ENCODE measurements at places on chromosomes 7 and 10.

DNA sequence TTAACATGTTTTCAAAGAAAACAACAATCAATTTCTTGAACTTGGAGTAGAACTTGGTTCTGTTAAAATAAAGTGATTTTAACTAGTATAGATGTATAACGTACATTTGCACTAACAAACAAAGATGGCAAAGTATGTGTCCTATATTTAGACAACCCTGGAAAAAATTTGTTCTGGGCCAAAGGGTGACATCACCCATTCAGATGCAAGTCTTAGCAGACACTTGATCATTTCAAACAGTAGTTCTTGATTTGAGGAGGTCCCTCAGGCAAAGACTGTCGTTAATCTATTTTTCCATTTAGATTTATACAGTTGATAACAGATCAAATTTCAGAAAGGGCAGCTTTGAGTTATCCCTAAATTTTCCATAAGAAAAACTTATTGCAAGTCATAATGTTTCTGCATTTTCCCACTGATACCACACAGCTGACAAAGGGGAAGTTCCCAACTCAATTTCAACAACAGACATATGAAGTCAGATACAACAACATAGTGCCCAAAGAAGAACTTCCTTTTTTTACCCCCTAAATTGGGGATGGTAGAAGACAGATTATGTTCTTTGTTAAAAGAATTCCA lies 5.2 kb downstream of the NMT2 start:
- no peak for DNase-seq

DNA sequence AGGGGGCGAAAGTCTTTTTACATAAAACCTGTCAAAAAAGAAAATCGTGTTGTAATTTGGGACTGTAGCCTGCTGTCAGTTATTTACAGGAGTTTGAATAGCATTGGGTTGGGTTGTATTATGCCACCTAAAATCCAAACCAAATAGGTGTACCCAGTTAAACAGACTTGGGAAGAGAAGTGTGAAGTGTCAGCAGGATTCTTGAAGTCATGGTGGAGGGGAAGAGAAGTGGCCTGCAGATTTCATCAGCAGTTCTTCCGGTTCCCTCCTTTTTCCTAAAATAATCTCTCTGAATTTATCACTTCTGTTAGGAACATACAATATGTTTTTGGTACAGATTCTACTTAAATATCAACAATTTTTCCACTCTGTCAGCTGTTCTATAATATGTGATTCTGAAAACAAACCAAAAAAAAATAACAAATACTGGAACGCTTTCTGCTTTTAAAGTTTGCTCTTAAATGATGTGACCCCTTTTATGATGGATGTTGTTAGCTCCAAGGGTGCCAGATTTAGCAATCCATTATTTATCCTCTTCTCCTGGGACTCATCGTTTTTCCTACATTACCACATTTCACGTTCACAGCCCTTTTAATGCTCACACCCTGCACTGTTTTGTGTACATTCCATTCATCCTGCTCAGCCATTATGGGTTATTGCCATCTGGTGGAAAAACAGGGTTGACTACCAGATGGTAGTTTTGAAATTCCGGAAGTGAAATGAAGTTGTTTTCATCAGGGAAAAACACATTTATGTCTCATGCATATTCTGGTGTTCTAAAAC lies 18.7 kb upstream of the ARHGAP12 start:
- DNase-seq = no peak

DNA sequence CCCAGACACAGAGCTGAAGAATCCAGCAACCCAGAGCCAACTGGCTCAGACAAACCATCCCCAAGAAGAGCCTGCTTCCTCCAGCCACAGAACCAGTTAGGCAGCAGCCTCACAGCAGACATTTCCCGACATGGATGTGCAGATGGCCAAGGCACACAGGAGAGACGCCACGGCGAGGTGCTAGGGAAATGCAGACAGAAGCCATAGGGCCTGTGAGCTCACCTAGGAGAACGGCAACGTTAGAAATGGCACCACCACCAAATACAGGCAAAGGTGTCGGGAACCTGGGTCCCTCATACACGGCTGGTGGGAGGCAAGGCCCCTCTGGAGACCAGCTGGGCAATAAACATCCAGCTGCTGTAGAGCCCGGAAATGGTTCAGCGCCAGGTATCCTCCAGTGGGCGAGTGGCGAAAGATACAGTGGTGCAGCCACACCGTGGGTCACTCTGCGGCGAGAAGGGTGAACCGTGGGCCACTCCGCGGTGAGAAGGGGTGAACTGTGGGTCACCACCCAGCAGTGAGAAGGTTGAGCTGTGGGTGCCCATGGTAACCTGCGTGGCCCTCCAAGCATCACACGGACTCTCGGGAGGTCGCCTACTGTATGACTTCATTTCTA lies 31.2 kb downstream of the JAKMIP3 start:
- DNase-seq = no peak

DNA sequence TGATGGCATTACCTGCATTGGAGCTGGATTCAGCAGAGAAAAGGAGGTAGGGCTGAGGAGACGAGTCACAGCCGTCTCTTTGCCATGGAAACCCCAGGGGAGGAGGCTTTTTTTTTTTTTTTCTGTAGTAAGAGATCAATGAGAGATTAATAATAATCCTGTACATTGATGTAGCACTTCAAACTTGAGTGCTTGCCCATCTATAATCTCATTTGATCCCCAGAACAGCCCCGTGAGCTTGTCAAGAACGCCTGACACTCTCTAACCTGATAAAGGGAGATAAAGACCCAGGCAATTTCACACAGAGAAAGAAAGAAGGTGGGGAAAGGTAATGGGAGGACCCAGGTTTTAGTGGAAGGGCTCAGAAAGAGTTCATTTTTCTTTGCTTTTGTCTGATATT lies 195.2 kb upstream of the FOXK1 start:
- no peak for DNase-seq

- DNase-seq = peak; percentile 87
These were observed 38.1 kb downstream of the TMEM130 start for GRCh38 chr7:98831641-98832221.

GRCh38 chr10:79292891-79293746 lies 54.1 kb upstream of the PPIF start:
- peak; percentile 80 for DNase-seq

DNA sequence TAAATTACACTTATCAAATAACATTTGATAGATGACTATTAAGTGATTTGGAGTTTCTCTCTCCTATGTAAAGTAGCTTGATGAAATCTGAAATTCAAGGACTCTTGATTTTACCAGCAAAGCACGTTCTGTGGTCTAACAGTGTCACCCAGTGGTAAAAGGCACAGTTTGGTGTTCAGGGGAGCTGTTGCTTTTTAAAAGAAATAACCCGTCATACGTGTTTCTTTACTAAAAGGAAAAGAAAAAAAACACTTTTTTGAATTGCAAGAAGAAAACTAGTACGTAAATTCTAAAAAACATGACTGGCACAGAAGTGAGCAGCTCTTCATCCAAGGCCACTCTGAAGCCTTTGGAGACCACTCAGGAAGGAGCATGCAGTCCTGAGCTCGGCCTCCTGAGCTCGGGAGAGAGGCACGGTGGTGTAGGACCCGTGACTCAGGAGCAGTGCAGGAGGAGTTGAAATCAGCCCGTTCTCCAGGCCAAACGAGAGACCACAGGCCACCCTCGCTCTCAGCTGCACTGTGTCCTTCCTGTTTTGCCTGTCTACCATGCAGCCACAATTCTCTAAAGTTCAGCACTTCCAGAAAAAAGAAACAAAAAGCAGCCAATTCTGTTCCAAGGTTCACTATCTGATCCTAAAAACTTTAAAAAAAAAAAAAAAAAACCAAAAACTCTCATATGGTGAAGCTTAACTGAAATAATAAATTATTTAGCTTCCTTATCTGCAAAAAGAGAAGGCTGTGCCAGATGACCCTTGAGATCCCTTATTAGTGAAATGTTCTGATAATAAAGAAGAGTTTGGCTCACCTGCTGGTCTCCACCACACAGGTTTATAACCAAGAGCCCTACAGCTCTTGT lies 212.6 kb upstream of the FRMD4A start:
- DNase-seq = no peak

GRCh38 chr10:16792675-16793074 lies 24.5 kb downstream of the RSU1 start:
- DNase-seq = no peak

DNA sequence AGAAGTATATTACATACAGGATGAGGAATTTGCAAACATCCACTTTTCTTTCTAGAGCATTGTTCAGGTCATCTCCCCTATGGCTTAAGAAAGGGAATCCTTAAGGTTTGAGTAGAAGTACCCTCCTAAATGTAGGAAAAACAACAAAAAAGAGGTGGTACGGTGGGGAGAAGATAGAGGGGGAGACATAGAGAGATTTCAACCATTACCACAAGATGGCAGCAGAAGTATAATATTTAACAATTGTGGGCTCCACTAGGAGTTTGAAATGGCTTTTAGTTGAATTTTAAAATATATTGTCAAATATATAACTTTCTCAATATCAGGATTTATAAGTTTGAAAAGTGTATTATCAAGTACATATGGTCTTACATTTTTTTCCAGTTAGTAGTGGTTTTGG lies 72.7 kb upstream of the PRKG1 start:
- no peak for DNase-seq

- DNase-seq = peak; percentile 44
These were observed 49.5 kb downstream of the CHN2 start for GRCh38 chr7:29243910-29244655.

DNA sequence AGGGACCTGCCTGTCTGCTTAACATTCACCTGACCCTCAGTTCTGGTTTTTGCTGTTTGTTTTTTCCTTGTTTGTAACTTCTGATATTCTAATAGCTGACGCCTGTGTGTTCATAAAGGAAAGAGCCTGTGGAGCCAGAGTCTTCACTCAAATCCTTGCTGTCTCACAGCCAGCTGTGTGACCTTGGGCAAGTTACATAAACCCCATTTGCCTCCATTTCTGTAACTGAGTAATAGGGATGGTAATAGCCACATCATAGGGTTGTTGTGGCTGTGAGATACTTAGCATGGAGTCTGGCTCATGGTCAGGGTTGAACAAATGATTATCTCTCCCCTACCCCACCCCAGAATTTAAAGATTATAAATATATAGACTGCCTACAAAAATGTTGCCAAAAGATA lies 27.0 kb downstream of the WBP1L start:
- no peak for DNase-seq

GRCh38 chr7:94003446-94004023 lies 620 bp downstream of the BET1 start:
- no peak for DNase-seq

- no peak for DNase-seq
These were observed 99.8 kb downstream of the NKX6-2 start for GRCh38 chr10:132685921-132686680.

DNA sequence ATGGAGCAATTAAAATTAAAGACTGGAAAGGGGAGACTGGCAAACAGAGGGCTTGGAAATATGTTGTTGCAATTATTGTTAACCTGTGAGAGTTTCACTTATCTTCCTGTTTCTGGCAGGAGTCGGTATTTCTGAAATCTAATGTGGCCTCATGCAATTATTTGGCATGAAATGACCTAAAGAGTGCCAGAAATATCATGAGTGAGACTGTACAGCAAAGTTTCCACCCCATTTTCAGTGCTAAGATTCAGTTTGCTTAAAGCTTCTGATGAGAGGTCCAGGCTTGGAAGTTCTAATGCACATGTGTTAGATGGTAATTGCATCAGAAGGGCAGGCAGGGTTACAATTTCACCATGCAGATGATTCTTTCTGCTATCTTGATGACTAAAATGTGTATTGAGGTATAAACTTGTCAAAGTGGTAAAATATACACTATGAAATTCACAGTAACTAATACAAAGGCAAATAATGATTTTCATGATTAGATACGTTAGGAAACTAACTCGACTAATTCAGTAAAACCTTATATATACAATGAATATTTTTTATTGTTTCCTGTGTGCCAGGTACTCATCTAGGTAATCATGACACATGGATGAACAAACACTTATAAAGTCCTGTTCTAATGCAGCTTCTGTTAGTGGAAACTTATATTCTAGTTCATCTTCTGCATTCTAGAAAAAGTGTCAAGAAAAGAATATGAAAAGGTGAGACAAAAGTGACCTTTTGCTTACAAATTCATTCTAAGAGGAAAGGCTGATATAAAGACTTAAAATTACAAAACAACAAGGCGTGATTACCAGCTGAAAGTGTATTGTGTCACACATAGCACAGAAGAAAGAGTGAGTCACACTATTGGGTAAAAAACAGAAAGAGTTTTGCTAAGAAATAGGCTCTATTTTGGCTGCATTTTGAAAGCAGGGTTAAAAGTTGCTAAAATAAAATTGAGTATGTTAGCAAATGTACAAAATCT lies 533.4 kb upstream of the SEMA3D start:
- DNase-seq = no peak

DNA sequence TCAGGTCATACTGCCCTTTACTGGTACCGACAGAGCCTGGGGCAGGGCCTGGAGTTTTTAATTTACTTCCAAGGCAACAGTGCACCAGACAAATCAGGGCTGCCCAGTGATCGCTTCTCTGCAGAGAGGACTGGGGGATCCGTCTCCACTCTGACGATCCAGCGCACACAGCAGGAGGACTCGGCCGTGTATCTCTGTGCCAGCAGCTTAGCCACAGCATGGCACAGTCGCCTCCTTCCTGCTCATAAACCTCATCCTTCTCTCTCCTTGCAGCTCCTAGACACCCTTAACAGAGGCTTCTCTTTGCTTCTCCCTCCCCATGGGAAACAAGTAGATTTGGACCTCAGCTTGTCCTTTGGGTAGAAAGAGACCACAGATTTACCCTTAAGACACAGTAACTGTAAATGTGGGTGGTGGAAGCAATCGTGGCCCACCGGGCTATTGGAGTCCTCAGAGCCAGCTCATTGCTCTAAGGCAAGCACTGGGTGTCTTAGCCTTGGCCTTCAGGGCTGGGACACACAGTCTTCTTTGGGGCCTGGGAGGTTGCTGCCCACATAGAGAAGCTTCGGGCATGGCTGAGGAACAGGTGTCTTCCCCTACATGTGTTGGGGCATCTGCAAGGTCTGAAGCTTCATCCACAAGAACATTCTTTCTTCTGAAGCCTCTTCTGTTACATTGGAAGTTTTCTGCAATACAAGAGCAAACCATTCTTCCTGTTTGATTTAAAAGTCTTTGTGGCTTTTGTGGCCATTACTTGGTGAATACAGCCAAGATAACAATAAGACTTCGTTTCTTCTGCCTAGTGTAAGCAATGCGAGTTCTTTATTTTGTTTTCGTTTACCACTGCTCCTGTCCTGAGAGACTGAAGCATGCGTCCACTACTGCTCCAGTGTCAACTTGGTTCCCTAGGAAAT lies 95.5 kb upstream of the PRSS58 start:
- no peak for DNase-seq

- DNase-seq = no peak
These were observed 9.1 kb downstream of the RASSF4 start for GRCh38 chr10:44968500-44969400.

DNA sequence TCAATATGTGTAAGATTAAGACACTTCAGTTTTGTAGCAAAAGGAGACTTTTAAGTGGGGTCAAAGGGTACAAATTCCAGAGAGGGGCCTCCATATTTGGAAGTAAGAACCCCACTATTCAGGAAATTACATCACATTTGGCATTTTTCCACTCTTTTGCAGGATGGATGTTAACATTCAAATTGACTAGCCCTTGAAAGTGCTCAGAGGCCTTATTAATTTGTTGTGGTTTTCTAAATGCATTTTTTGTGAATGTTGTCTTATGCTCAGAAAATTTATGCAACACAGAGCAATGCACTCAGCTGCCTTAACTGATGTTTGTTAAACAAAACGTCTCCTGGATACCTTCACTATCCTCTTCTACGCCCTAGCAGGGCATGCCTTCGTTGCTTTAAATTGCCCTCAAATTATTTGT lies 50.9 kb upstream of the PDLIM1 start:
- no peak for DNase-seq

GRCh38 chr10:22723783-22724182 lies 9.4 kb upstream of the PIP4K2A start:
- no peak for DNase-seq

Measured in H1 (cell line).